ENCODE measurements at places on chromosomes 3 and 15. TPM values are rescaled to one million over a fixed set of nuclear protein-coding genes. Genes with fewer than 3 reads are reported as not detected.

Gene FBXW12
- total RNA-seq, result not detected

Gene C3orf70
- 16.2 TPM for total RNA-seq

GRCh38 chr3:72312339-72312738 lies 527.4 kb upstream of the PROK2 start:
- DNase-seq, result no peak
- H3K27me3 ChIP-seq, result no peaks in the 10 kb centered on the region
- no peak overlapping the region for H3K4me3 ChIP-seq
- peaks cover 28% of the 10 kb centered on the region for H3K4me1 ChIP-seq
- H3K36me3 ChIP-seq, result no peaks in the 10 kb centered on the region

DNA sequence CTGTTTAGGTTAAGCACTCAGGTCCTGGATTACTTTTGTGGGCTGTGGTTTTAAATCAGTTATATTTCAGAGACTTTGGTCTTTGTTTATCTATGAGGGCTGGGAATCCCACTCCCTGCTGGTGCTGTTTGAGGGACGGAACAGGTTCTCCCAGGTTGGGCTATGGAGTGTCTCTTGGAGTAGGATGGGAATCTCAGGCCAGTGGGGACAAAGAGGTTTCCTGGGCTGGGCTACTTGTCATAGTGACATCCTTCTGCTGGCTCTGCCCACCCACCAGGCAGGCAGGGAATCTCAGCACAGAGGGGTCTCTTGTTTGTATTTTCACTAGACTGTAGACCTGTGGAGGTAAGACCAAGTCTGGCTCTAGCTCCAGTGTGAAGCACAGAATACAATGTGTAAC lies 47.2 kb upstream of the UBE3A start:
- DNase-seq, result no peak
- H3K27ac ChIP-seq, result no peak overlapping the region
- peaks cover 7% of the 10 kb centered on the region for H3K4me1 ChIP-seq
- no peaks in the 10 kb centered on the region for H3K36me3 ChIP-seq
- no peak overlapping the region for H3K4me3 ChIP-seq
- H3K27me3 ChIP-seq, result no peaks in the 10 kb centered on the region

GRCh38 chr3:178381971-178382448 lies 154.2 kb upstream of the KCNMB2 start:
- no peaks in the 10 kb centered on the region for H3K27me3 ChIP-seq
- no peaks in the 10 kb centered on the region for H3K36me3 ChIP-seq
- DNase-seq, result no peak
- H3K4me1 ChIP-seq, result no peaks in the 10 kb centered on the region
- no peak overlapping the region for H3K4me3 ChIP-seq

GRCh38 chr15:71939981-71940588 lies 129.7 kb downstream of the NR2E3 start:
- DNase-seq, result no peak
- no peaks in the 10 kb centered on the region for H3K4me1 ChIP-seq
- no peaks in the 10 kb centered on the region for H3K27me3 ChIP-seq
- no peak overlapping the region for H3K4me3 ChIP-seq

All from stomach (tissue), 19 donors.